Activated CD4-positive, alpha-beta T cell treated with anti-CD3 and anti-CD28 coated beads, Interleukin-2, amount 50 U/mL, for 48 hours (primary cell): ENCODE measurements at places on chromosomes 7 and 10.

DNA sequence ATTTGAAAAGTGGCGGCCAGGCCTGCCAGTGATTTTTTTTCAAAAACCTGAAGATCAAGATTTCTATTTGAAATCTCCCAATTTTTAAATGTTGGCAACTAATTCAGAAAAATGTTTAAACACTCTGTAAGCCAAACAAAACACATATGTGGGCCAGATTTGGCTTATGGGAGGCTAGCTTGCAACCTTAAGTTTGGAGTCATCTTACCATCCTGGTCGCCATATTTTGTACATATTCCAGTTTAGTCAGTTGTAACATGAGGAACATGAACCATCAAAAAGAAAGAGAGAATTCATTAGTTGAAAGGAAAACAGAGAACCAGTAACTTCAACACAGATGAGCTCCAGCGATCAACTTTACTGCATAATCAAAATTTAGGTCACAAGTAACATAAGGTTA lies 115.4 kb downstream of the TMEM26 start:
- DNase-seq, result no peak

- DNase-seq, result no peak
Observed at GRCh38 chr10:84993251-84994035, 665.1 kb downstream of the CCSER2 start.

DNA sequence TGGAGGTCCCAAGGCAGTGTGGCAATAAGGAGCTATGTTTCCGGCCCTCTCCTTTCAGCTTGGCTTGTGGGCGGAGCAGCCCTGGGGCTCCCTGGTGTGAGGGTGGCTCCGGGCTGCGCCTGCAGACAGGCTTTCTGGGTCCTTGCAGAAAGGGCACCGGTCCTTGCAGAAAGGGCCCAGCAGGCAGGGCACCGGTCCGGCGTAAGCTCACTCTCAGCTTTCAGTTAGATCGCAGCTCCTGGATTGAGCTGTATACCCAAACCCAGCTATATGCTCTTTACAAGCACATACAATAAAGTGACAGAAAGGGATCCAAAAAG lies 293.8 kb upstream of the SHH start:
- no peak for DNase-seq

DNA sequence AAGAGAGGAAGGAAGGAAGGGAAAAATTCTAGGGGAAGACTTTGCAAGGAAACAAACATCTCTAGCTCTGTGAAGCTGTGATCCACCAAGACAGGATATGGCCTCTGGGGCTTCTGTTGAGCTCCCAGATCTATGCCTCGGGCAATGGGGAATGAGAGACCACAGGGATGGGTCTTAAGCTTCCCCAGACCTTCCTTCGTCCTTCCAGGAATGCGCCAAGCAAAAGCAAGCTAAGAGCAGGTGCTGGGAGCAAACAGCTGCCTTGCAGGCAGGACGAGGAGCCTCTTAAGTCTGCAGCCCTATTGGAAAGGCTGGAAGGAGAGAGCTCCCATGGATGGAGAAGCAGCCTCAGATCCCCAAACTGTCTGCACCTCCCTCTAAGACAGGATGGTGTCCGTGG lies 21.9 kb upstream of the ELN start:
- DNase-seq, result no peak

GRCh38 chr7:73966941-73967831 lies 60.8 kb upstream of the ELN start:
- DNase-seq, result no peak

DNA sequence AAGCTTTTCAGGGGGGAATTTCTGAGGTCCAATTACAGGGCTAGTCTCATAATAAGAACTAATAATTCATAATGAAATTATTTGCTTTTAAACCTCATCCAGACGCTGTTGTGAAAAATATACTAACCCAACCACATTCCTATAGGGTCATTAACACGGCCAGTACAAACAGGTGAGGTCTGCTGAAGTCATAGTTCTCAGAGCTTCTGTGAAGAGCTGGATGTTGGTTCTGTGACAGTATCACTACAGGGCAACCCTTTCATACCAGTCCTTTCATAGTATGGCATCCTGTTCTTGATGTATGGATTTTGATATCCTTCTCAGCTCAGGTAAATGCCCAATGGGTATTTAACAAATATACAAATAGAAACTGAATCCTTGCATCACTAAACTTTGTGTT lies 62.3 kb upstream of the FAM133B start:
- DNase-seq, result no peak

DNA sequence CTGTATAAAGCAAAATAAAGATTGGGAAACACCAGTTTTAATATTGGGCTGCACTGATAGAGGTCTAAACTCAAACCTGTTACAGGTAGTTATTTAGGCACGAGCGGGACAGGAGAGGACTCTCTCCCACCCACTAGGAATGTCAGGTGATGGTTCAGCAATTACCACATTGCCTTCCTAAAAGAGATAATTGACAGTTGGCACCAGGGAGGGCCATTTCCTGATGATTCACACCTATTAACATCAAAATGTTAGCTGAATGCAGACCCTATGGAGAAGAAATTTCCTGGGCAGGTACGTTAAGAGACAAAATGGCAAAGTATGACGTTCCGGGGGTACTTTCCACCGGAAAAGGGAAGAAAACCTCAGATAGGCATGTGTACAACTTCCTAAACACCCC lies 272.6 kb downstream of the SDHAF3 start:
- no peak for DNase-seq

DNA sequence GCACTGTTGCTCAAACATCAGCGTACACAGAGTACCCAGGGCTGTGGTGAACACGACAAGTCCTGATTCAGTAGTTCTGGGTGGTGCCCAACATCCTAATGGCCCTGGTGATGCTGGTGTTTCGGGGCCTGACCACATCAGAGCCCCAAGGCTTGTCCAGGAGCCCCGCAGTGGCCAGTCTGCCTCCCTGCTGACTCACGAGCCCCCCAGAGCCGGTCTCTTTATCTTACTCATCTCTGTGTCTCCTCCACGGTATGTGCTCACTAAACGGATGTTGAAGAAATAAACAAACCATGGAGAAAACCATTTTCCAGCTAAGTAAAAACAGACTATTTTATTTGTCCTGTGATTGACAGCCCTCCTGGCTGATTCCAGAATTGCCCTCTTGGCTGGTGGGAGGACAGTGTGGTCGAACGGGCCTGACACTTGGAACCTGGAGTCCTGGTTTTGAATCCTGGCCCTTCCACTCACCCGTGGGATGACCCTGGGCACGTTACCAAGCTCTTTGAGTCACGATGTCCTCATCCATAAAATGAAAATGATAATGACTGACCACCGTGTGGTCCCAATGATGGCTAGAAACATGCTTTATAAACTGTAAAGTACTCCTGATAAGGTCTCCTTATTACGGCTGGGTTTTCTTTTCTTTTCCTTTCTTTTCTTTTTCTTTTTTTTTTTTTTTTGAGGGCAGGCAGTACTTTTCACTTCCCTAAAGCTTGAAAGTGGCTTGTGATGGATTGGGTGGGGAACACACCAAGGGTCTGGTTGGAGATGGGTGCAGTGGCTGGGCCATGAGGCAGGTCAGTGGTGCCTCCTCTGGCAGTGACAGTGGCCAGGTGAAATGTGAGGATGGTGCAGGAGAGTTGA lies 5.7 kb downstream of the HIP1 start:
- DNase-seq, result no peak

GRCh38 chr10:132141076-132141475 lies 45.7 kb upstream of the DPYSL4 start:
- DNase-seq, result no peak

DNA sequence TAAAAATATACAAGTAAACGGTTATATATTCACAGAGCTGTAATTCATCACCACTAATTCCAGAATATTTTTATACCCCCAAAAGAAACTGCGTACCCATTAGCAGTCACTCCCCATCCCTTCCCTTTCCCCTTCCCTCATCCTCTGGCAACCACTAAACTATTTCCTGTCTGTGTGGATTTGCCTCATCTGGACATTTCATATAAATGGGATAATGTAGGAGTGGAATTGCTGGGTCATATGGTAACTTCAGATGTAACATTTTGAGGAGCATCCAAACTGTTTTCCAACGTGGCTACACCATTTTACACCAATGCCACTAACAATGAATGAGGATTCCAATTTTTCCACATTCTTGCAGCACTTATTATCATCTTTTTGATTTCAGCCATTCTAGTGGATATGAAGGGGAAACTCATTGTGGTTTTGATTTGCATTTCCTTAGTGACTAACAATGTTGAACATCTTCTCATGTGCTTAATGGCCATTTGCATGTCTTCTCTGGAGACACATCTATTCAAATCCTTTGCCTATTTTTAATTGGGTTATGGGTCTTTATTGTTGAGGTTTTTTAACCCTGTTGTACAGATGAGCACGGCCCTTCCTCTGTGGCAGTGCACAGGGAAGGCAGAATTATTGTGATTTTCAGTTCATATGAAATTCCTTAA lies 79.2 kb downstream of the RBM20 start:
- no peak for DNase-seq

- DNase-seq, result no peak
Observed at GRCh38 chr7:1100834-1101562, 13.1 kb downstream of the GPER1 start.

DNA sequence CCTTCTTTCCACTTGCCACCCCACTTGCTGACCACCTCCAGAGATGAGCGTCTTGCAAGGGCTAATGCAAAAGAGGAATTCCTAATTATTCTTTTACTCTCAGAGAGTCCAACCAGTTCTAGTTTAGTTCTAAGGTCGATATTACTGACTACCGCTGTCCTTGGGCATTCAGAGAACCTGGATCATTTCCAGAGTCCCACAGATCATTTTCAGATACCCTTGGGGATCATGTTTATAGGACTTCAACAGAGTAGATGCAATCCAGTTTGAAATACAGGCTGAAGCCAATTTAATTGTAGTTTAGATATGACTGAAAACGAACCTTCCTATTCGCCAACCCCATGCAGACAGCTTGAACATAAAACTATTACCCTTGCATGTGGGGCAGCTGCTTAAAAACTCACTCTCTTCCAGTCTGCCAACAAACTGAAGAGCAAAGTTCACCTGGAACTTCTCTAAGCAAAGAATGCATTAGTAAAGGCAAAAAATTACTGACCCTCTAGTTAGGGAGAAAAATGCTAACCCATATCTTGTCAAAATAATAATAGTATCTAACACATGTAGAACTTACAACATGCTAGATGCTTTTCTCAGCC lies 22.4 kb downstream of the CFAP69 start:
- DNase-seq, result no peak

DNA sequence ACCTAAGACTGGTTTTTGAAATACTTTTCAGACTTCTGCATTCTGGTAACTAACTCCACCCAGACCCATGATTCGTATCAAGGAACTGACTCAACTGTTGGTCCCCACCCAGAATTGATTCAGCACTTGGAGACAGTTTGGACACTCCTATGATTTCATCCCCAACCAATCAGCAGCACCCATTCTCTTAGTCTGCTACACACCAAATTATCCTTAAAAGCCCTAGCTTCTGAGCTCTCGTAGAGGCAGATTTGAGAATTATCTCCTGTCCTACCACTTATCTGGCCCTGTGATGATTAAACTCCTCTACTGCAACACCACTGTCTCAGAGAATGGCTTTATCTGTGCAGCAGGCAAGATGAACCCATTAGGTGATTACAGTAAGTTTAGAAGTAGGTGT lies 7.7 kb upstream of the GSTO1 start:
- no peak for DNase-seq

DNA sequence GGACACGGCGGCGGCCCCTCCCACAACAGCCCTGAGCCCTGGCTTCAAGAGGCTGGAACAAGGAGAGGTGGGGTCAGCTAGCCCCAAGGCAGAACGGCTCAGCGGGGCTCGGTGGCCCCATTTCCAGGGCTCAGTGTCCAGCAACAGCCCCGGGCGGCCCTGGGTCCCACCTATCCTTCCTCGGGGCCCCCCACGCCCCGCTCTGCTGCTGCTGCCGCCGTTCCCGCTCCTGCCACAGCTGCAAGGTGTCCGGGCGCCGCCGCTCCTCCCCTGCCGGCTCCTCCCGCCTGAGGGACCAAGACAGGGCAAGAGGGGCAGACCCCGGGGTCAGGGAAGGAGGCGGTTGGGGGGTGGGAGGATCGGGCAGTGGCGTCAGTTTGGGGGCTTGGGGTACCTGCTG lies 3.4 kb upstream of the SAP25 start:
- DNase-seq, result no peak

DNA sequence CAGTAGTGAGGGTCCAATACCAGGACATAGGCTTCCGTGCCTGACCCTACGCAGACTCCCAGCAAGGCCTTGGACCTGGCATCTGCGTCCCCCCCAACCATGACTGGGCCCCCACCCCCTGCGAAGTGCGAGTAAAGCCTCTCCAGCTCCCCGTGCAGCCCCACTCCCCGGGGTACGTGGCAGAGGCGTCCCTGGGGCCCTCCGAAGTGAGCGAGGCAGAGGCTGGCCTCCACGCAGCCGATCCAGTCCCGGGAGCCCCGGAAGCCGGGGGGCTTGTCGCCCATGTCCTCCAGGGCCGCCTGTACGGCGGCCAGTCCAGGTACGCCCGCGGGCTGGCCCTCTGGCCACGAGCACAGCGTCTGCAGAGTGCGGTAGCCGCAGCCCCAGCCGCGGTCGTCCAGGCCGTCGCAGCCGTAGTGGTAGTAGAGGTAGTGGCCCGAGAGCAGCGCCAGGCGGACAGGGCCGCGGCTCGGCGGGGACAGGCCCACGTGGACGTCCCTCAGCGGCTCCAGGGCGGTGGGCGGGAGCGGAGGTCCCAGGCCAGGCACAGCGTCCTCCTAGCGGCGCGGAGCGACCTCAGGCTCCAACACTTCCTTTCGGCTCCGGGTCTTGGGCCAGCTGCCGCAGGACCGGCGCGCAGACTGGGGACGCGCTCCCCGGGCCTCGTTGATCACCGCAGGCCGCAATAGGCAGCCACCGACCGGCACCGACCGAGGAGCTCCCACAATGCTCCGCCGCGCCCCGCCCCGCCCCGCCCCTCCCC lies at the start of gene UFSP1:
Gene UFSP1, minus strand, starts transcription at position 728 of the 763 bp plus-strand sequence. Its CDS starts 444 bp downstream, at position 284.
- DNase-seq, result no peak

DNA sequence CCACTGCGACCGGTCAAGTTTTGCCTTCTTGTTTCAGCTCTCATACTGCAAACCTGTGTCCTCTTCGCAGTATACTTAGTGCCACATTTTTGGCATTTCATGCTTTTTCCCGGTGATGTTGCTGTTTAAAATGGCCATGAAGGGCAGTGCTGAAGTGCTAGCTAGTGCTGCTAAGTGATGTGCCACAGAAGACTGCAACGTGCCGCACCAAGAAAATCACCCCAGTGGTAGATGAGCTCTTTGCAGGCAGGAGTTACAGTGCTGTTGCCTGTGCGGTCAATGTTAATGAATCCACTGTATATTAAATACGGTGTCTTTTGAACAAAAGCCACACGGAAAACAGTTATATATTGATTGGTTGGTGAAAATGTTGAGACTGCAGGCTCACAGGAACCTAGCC lies 120.3 kb downstream of the ANLN start:
- no peak for DNase-seq

- DNase-seq, result no peak
Observed at GRCh38 chr7:50733552-50733951, 49.1 kb downstream of the GRB10 start.

DNA sequence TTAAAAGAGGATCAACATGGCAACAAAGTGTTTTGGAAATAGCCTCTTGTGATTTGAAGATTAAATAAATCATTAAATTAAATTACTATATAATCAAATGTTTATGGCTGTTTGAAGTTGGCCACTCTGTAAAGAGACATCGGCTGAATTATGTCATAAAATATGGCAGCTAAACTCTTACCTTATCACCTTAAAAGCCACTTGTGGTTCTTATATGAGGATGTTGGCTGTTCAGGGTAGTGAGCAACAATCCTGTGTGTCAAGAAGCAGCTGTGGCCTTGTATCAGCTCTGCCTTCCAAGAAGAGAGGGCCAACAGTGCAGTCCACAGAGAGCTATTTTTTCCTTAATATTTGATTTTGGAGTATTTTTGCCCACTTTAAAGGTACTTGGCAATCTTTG lies 113.4 kb upstream of the CDK6 start:
- no peak for DNase-seq
